Upper lobe of right lung (tissue), 1 donor: ENCODE measurements at places on chromosomes 2 and 18.

- peak; percentile 88 for DNase-seq
Observed at GRCh38 chr2:203811491-203812221, 55.9 kb upstream of the CTLA4 start.

- no peak for DNase-seq
Observed at GRCh38 chr2:78262713-78263375, 740.7 kb upstream of the LRRTM4 start.

DNA sequence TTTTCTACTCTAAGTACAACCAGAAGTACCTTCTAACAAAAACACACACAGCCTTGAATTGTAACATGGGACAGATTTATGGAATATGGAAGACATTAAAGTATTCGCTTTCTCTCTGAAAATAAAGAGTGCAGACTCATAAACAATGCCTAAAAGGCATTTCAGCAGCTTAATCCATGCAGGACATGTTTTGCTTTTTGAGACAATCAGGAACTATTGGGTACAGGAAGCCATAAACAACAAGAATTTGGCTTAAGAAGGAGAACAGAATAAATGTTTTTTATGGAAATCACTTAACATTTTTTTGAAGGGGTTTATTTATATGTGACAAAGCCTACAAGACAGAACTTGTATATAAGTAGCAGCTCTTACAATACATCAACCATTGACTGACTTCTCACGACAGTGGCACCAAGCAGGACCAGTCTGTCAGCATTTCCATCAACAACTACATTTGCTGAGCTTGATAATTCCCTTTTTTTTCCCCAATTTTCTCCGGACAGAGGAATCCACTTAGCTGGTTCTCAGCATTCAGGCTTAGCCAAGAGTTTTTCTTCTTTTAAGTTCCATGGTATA, 140.1 kb downstream of the EXOC6B start:
- no peak for DNase-seq

DNA sequence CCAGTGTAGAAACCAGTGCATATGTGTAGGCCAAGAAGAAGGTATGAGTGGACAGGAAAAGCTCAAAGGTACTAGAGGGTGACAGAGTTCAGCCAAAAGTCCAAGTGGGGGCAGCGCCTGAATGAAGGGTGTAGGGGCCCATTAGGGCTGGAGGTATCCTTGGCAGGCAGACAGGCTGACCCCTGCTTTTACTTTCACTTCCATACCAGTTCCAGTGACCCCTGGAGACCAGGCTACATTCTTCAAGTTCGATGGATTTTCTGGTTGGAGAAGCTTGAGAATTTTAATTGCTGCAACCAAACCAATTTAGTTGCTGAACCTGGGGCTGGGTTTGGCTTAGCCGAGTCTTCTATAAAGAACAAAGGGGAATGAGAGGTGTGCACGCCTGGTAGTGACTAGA, 42.3 kb upstream of the MRPL33 start:
- no peak for DNase-seq

- DNase-seq = no peak
Observed at GRCh38 chr2:60333264-60333663, 220.2 kb downstream of the BCL11A start.

DNA sequence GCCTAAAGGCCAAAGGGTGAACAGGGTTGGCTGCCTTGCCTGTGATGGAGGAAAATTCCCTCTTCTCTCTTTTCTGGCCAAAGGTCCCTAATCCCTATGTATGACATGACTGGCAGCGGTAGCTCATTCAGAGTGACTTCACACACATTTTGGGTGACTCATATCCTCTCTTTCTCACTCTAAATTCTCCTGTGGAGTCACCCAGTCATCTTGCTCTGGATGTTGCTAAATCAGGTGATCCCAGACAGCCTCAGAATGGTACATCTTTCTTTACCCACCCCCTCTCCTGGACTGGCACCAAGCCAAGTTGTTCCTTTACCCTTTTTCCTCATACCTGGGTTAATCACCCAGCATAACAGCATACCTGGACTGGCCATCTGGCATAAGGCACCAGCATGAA, 77.2 kb downstream of the NEURL3 start:
- DNase-seq = no peak

- DNase-seq = no peak
Observed at GRCh38 chr18:6728809-6729246, 688 bp upstream of the ARHGAP28 start.

- no peak for DNase-seq
Observed at GRCh38 chr2:238130111-238130695, 8.3 kb upstream of the KLHL30 start.
